ENCODE measurements at places on chromosomes 2 and 18.

DNA sequence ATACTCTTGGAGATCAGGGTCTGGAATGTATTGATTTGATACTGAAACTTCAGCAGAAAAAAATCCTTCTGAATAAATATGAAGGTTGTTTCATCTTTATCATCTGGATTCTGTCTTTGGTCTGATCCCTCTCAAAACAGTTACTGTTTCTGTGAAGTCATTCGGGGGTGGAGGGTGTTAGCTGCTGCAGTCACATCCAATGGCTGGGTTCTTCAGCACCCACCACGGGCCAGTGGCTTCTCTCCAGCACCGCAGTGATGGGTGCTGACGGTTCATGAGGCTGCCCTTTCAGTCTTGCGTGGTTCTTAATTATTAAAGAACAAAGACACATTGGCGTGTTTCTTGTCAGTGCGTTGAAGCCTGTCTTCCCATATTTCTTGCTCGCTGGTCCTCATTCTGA, 148.0 kb downstream of the LDLRAD4 start:
- DNase-seq, result no peak

GRCh38 chr18:10161315-10161714, 247.5 kb downstream of the VAPA start:
- no peak for DNase-seq

DNA sequence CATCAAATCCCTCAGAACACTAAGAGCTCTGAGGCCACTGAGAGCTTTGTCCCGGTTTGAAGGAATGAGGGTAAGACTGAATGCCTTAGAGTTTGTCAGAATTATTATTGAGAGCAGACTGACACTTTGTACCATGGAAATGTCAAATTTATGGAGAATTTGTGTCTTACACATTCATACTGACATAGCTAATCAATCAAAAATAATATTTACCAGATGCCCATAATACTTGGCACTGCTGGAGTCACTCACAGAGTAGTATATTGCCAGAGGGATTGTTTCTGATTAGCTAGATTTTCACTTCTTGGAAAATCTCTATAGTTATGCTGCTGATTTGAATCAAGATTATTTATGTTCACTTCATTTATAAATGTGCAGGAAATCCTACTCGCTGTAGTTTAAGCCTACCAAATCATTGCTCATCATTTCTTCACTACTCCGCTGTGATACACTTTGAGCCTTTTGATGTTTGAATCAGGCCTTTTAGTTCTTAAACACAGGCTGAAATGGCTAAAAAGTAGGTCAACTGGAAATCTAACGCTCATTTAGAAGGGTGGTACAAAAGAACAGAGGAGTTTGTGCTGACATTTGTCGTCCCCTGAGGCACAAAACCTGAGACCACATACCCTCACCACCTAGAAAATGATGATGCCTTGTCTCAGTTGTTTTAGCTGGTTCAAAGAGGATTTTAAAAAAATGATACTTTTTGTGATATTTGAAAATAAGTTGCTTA, 96.1 kb upstream of the CSRNP3 start:
- DNase-seq, result no peak

DNA sequence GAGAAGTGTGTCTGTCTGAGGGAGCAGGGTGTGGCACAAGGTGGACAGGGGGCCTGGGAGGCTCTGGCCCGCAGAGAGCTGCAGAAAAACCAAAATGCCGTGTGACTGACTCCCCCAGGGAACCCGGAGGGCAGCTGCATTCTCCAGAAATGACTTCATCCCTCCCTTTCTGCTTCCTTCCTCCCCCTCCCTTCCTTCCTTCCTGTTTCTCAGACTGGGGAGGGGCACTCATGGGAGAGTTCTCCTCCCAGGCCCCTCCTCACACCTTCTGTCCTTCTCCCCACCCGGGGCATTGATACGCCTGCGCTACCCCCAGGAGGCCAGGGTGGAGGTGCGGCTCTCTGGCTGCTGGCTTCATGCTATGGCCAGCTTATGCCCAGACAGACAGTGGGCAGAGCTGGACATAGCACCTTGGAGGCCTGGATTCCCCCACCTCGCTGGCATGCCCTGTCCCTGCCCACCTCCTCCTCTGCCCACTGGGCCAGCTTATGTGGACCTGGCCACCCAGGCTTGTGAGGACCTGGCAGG, 8.2 kb upstream of the GPR17 start:
- peak; percentile 93 for DNase-seq

DNA sequence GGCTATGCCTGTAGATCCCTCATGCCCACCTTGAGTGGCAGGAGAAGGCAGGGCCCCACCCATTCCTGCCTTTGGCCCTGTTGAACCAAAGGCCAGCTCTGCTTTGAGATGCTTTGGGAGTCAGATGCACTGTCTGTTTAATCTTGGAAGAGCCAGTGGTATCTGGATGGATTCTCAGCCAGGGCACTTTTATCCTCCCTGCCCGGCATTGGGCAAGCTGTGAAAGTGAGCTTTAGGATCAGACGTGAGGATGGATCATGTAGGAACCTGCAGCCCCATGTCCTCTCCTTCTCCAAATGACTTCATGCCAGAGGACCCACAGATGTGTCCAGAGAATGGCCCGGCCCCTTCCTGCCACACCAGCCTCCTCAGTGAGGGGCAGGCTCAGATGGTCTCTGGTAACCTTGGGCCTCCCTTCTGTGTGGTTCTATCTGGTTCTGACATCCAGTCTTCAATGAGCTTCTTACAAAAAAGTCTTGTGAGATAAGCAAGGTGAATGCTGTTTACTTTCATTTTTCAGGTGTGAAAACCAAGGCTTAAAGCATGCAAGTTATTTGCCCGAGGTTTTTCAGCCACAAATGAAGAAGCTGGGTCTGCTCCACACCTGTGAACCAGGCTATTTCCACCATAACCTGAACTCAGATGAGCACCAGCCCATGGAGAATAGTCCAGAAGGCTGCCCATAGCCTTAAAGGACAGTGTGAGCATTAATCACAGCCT, 123.8 kb downstream of the KCTD1 start:
- DNase-seq, result no peak

GRCh38 chr2:5609201-5609600, 83.0 kb upstream of the SOX11 start:
- no peak for DNase-seq

- DNase-seq, result peak; percentile 82
These were observed 172.8 kb upstream of the RBMS1 start for GRCh38 chr2:160666154-160667060.

DNA sequence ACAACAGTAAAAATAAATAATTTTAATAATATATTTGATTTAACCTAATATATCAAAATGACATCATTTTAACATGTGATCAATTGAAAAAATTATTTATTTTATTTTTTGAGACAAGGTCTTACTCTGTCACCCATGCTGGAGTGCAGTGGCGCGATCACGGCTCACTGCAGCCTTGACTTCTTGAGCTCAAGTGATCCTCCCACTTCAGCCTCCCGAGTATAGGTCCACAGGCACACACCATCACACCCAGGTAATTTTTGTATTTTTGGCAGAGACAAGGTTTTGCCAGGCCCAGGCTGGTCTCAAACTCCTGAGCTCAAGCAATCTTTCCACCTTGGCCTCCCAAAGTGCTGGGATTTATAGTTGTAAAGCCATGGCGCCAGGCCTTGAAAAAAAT, 126.7 kb upstream of the COPS8 start:
- no peak for DNase-seq

DNA sequence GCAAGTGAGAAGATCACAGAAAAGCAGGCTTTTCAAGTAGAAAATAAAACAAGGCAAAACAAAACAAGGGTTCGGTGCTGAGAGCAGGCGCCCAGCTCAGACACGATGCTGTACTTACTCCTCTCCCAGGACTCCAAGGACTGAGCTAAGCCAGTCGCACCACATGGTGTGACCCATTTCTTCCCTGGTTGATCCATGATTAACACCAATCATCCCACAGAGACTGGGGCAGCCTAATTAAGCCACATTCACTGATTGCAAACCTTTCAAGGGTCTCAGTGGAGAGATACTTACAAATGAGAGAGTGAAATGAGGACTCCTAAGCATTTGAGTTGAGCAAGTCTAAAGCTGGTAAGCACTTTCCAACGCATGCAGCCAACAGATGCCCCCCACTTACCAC, 155.2 kb downstream of the MYO5B start:
- no peak for DNase-seq

DNA sequence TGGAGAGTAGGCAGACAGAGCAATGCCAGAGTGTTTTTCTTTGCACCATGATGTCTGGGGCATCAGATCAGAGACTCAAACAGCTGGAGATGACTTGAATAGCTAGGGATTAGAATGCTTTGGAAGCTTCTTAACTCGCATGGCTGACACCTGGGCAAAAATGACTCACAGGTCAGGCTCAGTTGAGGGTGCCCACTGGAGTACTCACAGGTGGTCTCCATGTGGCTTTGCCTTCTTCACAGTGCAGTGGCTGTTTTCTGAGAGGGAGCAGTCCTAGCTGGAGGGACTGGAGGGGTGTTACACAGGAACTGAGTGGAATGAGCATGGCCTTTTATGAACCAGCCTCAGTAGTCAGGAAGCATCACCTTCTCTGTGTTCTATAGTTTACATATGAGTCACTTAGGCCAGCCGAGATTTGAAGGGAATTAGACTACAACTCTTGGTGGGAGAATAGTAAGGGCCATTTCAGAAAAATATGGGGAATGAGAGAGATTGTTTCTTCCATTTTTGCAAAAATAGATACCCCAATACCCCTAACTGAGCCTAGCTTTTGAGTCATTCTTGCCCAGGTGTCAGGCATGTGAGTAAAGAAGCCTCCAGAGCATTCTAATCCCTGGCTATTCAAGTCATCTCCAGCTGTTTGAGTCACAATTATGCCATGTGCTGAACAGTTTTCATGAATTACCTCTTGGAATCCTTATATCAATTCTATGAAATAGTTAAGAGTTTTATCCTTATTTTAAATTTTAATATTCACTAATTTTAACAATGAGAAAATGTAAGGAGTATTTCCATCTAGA, 7.1 kb upstream of the PPP1R1C start:
- DNase-seq, result peak; percentile 4

GRCh38 chr2:178756843-178757242, 50.4 kb downstream of the TTN start:
- DNase-seq, result peak; percentile 38

GRCh38 chr2:127759931-127760330, 51.0 kb downstream of the WDR33 start:
- no peak for DNase-seq

GRCh38 chr2:64652231-64653108, 1.2 kb downstream of the SERTAD2 start:
- DNase-seq, result peak; percentile 55

GRCh38 chr2:46435796-46436360, 43.5 kb upstream of the TMEM247 start:
- DNase-seq, result no peak

DNA sequence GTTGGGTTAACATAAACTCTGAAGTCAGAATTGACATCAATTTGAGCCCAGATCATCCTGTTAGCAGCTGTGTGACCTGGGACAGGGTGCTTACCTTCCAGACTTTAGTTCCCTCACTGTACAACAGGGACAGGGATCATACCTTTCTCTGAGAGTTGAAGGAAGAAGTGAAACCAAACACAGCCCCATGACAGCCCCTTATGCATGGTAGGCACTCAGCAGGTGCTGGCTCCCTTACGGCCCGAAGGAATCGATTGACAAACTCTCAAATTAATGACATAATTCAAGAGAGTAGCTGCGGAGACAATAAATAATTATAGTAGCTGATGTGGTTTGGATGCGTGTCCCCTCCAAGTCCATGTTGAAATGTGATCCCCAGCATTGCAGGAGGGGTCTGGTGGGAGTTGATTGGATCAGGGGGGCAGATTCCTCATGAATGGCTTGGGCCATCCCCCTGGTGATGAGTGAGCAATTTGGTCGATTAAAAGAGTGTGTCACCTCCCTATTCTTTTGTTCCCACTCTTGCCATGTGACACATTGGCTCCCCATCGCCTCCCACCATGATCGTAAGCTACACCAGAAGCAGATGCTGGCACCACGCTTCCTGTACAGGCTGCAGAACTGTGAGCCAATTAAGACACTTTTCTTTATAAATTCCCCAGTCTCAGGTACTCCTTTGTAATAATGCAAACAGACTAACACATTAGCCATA, 72.4 kb downstream of the ODC1 start:
- DNase-seq, result no peak

- no peak for DNase-seq
These were observed 153.4 kb downstream of the MGAT5 start for GRCh38 chr2:134407154-134407890.

DNA sequence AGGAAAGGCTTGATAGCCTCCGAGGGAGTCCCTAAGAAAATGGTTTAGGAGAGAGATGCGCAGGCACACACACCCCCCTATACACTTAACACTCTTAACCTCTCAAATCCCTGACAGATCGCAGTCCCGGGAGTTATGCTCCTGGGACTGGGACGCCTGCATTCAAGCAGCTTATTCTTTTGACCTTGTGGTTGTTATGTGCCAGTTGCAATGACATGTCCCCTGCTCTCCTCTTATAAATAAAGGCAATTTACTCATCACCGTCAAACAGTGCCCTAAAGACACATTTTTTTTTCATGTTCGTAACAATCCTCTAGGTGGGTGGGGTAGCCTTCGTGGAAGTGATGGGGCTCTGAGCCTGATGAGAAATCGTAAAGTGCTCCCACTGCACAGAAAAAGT, 162.2 kb downstream of the LRRC30 start:
- no peak for DNase-seq

DNA sequence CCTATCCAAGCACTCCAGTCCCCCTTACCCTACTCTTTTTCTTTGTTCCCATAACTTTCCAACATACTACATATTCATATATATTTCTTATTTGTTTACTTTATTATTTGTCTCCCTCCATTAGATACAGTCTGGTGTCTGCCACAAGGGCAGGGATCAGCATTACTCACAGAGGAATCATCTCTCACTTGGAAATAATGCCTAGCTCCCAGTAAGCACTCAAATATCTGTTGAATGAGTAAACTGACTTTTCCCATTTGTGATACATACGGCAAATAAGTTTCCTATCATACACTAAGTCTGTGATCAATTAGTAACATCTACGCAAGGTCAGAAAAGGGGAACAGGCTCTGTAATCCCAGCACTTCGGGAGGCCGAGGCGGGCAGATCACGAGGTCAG, 18.7 kb downstream of the C1D start:
- peak; percentile 60 for DNase-seq

DNA sequence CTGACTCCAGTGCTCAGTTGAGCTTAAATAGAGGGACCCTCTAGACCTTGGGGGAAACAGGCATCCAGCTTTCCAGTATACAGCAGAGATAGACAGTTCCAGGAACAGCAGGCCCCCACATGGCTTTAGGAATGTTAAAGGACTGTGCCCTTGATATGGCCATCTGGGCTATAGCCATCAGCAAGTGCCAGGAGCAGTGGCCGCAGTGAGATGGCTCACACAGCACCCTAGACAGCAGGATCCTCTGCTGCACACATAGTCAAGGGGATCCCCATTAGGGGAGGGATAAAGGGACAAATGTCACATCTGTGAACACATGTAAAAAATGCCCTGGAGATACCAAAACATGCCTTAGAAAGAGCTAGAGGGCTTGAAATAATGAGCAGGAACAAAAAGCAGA, 213.4 kb downstream of the PTH2R start:
- DNase-seq, result no peak
